GM23338 (cell line): ENCODE measurements at places on chromosomes 16 and 17. TPM values are rescaled to one million over a fixed set of nuclear protein-coding genes. Genes with fewer than 3 reads are reported as not detected.

Gene CFAP119
- 2.2 and 2.7 TPM in 2 replicates for total RNA-seq

Gene PLEKHH3
- 24.2 and 24.8 TPM in 2 replicates for total RNA-seq

Gene EVPLL
- 0.12 and 0.42 TPM in 2 replicates for total RNA-seq

Gene TNS4
- total RNA-seq, result 0.08 and 4.9 TPM in 2 replicates

Gene LDHD
- total RNA-seq, result 7.7 and 10.6 TPM in 2 replicates

Gene SLC52A1
- total RNA-seq, result 0.63 and 1.3 TPM in 2 replicates

Gene CFAP52
- not detected in 2 replicates for total RNA-seq

Gene ABCA10
- not detected in 2 replicates for total RNA-seq

Gene MYH8
- not detected in 2 replicates for total RNA-seq

Gene CDRT15L2
- not detected in 2 replicates for total RNA-seq

Gene CETP
- total RNA-seq, result not detected in 2 replicates

Gene CPHXL2
- not detected in 2 replicates for total RNA-seq

Gene NEUROD2
- not detected in 2 replicates for total RNA-seq

Gene MCRIP1
- total RNA-seq, result 85.2 and 110 TPM in 2 replicates

Gene NXPH3
- total RNA-seq, result 2.7 and 4.7 TPM in 2 replicates

Gene TNFRSF13B
- not detected in 2 replicates for total RNA-seq

Gene ADAMTS18
- 0.90 TPM in 1 of 2 replicates, not detected in the other for total RNA-seq

Gene NGFR
- total RNA-seq, result 6.8 and 6.9 TPM in 2 replicates

Gene ADAP2
- 0.94 and 2.9 TPM in 2 replicates for total RNA-seq

Gene EPX
- 0.10 TPM in 1 of 2 replicates, not detected in the other for total RNA-seq

Gene KCNAB3
- 0.47 and 1.0 TPM in 2 replicates for total RNA-seq

Gene NRN1L
- total RNA-seq, result 13.8 and 14.0 TPM in 2 replicates
